ENCODE measurements at places on chromosomes 7 and 10.
A peak's percentile ranks its signal among the peaks of the same experiment; 100 is the strongest.

DNA sequence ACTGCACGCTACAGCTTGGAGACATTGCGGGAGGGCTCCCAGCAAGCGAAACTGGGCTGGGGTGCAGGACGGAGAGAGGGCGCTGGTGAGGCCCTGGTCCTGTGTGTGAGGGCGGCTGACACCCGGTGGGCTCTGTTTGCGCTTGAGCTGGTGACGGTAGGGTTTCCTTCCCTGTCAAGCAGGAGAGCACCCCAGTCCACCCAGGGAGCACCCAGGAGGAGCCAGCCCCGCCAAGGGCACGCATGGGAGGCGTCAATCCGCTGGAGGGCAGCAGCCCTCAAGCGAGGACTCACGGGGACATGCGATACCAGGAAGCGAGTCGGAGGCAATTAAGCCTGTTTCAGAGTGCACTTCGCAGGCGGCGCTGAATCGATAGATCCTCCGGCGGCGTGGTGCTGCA, 109.4 kb downstream of the MAD1L1 start:
- no peak for DNase-seq

- no peak for DNase-seq
These were observed 144.6 kb upstream of the TMEM106B start for GRCh38 chr7:12066521-12066920.

DNA sequence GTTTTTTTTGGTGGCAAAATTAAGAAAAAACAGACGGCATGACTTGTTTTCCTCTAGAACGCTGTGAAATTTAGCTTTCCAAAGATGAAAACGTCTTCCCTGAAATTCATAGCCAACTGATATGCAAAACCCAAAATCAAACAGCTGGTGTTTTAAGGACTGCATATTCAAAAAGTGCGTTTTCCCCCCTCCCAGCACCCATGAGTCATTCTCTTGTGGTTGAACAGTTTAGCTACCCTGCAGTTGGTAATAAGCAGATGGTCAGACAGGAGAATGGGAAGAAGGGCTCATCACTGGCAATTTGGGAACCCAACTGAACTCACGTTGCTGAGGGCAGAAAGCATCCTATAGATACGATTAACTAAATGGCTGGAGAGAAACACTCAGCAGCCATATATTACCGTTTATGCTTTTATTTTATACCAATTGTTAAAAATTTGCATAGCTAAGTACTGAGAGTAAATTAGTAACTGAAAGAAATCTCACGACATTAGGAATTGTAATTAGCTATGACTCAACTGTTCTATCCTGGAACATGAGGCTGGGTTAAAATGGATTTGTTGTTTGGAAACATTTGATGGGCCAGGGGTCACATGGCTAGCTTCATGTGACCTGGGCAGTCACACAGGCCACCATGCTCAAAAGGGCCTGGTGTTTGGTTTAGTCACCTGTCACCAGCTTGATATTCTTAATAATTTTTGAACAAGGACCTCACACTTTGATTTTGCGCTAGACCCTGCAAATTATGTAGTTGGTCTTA, 343.1 kb downstream of the PHTF2 start:
- DNase-seq: no peak

DNA sequence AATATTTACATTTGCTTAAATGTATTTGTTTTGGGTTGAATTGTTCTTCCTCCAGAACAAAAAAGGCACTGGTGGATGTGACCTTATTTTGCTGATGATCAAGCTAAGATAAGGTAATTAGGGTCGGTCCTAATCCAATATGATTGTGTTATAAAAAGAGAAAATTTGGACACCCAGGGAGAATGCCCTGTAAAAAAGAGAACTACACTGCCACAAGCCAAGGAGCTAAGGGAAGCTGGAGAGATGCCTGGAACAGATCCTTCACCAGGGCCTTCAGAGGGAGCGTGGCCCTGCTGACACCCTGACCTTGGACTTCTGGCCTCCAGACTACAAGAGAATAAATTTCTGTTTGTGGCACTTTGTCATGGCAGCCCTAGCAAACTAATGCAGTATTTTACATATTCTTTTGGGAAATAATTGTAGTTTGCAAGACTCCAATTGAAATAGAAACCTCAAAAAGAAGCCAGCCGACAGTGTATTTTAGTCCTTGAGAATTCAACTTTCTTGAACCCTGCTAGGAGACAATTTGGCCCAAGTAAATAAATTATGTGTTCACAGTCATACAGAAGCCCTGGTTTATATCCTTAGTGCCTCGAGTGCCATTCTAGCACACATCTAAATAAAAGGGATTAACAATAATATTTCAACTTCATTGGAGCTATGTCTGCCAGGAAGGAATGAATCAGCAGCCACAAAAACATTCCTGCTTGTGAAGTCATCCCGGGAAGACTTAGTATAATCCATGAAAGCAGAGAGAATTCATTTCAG, 164.6 kb downstream of the PKD1L1 start:
- no peak for DNase-seq

DNA sequence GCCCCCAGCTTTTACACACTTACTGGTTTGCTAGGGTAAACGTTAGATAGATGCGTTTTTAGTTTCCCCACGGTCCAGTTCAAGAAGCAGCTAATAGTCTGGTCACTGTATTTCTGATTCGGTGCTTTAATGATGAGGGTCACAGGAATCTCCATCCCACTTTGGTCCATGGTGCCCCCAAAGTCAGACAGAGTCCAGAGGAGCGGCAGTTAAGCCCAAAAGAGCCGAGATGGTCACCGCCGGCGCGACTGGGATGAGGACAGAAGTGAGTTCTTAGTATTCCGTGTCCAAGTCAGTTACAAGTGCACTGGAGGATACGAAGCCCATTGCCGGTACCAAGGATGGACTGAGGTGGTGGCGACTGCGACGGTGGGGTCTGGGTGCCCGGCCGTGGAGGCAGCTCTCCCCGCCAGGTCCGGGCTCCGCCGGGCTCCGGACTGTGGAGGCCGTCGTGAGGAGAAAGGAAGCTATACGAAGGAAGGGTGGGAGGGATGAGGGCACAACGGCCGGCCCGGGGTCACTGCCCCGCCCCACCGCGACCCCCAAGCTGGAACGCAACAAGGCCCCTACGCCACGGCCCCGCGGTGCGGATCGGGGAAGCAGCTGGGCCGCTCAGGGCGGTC, 663 bp downstream of the HERPUD2 start:
- DNase-seq: no peak

DNA sequence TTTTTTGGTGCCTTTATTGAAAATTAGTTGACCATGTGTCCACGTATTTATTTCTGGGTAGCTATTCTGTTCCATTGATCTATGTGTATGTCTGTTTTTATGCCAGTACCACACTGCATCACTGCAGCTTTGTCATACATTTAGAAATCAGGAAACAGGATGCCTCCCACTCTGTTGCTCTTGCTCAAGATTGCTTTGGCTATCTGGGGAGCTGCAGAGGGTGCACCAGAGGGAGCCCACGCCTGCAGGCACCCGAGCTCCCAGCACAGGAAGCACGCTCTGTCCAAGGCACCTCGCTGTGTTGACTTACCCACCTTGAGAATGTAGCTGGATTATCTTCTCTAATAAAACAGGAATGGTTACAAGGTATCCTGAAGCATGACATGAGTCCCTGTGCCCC, 301.7 kb downstream of the TCERG1L start:
- DNase-seq: no peak

GRCh38 chr7:13104128-13104527, 416.7 kb downstream of the ARL4A start:
- no peak for DNase-seq

GRCh38 chr7:137996386-137996851, 5.5 kb downstream of the CREB3L2 start:
- no peak for DNase-seq

DNA sequence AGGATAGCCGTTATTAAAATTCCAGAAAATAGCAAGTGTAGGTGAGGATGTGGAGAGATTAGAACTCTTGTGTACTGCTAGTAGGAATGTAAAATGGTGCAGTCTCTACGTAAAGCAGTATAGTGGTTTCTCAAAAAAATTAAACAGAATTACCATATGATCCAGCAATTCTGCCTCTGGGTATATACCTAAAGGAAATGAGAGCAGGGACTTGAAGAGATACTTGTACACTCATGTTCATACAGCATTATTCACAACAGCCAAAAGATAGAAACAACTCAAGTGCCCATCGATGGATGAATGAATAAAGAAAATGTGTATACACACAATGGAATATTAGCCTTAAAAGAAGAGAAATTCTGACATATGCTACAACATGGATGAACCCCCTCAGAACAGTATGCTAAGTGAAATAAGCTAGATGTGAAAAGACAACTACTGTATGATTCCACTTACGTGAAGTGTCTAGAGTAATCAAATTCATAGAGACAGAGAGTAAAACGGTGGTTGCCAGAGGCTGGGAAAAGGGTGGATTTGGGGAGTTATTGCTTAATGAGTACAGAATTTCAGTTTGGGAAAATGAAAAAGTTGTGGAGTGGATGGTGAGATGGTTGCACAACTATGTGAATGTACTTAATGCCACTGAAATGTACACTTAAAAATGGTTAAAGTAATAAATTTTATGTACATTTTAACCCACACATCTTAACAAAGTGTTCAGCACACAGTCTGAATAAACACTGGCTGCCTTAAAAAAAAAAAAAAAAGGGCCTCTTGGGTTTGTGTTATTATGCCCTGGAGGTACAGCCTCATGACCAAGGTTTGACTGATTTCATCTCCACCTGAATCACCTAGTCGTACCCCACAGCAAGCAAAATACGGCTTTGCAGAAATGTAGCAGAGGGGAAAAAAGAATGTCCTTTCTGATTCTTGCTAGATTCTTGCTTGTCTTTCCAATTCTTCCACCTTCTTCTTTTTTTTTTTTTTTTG, 26.2 kb downstream of the BUB3 start:
- no peak for DNase-seq

DNA sequence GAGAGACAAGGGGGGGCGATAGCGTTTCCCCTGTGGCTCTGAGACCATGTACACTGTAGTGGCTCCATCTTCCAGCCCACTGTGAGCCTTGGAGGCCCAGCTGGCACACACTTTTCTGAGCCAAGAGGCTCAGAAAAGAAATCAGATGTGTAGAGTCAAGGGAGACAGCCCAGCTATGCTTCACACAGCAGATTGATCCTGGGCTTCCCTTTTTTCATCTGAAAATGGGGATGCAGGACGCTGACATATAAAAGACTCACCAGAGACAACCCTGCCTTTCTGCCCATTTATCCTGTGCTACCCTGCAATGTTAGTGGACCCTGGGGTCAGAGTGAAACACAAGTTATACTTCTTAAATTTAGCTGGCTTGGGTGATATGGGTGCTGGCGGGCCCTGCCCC, 14.3 kb downstream of the TMEM273 start:
- DNase-seq: no peak

- DNase-seq: no peak
These were observed 2.4 kb downstream of the ZMIZ2 start for GRCh38 chr7:44750921-44751571.

DNA sequence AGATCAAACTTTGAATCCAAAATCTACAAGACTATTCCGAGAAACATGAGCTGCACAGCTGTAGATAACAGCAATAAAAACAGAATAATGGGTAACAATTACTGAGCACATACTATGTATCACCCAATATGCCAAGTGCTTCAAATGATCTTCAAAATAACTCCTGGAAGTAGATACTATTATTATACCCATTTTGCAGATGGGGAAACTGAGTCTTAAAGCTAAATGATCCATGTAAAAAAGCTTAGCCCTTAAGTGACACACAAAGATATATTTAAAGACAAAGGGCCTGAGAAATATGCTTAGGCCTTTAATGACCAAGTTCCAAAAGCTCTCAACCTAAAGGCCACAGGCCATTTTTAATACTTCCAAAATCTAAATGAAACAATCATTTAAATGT, 18.4 kb upstream of the REEP3 start:
- DNase-seq: no peak

DNA sequence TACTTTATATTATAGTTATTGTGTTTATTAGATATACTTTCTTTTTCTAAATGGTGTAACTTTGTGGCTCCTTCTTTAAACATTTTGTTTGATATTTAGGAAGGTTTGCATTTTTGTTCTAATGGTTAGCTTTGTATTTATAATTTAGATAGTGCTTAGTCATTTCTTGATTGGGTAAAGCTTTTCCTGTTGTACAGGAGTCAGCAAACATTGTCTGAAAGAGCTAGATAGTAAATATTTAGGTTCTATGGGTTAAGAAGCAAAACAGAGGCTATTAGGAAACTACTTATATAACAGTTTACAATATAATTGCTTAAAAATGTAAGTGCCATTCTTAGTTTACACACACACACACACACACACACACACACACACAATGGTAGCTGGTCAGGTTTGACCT, 70.6 kb upstream of the CCDC6 start:
- no peak for DNase-seq

DNA sequence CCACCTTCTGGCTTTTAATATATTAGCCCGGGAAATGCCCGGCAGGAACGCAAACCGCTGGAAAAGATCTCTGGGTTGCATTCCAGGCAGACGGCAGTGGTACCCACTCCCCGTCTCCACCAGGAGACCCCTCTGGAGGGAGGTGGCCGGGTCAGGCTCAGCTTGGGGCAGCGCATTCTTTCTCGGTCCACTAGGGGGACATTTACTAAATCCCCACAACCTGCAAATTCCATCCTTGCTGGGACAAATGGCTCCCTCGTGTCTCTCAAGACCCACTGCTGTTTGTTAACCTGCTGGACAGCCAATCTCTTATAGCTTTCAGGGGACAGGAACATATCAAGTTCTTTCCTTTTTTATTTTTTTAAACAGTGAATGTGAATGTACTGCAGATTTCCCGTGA, 45.8 kb upstream of the CARD11 start:
- peak; percentile 75 for DNase-seq

GRCh38 chr10:4138146-4138721, 353.2 kb upstream of the KLF6 start:
- DNase-seq: no peak

GRCh38 chr10:95544783-95545500, 16.2 kb downstream of the SORBS1 start:
- no peak for DNase-seq

DNA sequence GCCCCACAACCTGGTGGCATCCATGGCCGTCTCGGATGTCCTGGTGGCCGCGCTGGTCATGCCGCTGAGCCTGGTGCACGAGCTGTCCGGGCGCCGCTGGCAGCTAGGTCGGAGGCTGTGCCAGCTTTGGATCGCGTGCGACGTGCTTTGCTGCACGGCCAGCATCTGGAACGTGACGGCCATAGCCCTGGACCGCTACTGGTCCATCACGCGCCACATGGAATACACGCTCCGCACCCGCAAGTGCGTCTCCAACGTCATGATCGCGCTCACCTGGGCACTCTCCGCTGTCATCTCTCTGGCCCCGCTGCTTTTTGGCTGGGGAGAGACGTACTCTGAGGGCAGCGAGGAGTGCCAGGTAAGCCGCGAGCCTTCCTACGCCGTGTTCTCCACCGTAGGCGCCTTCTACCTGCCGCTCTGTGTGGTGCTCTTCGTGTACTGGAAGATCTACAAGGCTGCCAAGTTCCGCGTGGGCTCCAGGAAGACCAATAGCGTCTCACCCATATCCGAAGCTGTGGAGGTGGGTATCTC, 1.1 kb downstream of the HTR5A start:
- no peak for DNase-seq

GRCh38 chr7:149245244-149245643, 5.8 kb downstream of the ZNF212 start:
- DNase-seq: no peak
